Activated naive CD4-positive, alpha-beta T cell treated with Interleukin-2 at 50 U/mL for 16 hours (primary cell): ENCODE measurements at places on chromosomes 2 and 18.

DNA sequence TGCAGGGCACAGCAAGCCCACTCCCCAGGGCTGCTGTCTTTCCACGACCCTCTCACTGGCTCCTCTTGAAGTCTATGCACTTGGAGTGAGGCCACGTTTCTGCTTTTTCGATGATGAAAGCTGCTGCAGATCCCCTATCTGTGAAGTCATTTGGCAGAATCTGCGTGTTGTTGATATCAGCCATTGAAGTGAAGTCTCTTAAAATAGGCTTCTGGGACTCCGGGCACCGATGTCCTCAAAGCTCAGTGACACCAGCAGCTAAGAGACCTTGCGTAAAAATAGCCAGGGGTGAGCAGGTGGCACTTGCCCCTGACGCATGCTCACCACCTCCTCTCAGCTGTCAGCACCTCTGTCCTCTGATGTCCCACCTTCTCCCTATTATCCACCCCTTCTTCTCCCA lies 89.4 kb upstream of the FHL2 start:
- no peak for DNase-seq

GRCh38 chr2:184920451-184920965 lies 322.2 kb downstream of the ZNF804A start:
- no peak for DNase-seq

DNA sequence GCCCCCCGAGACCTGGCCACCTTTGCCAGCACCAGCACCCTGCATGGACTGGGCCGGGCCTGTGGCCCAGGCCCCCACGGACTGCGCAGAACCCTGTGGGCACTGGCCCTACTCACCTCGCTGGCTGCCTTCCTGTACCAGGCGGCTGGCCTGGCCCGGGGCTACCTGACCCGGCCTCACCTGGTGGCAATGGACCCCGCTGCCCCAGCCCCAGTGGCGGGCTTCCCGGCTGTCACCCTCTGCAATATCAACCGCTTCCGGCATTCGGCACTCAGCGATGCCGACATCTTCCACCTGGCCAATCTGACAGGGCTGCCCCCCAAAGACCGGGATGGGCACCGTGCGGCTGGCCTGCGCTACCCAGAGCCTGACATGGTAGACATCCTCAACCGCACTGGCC lies 554 bp downstream of the ASIC4 start:
- DNase-seq, result no peak

GRCh38 chr2:127314193-127314988 lies 20.4 kb upstream of the ERCC3 start:
- DNase-seq, result no peak

DNA sequence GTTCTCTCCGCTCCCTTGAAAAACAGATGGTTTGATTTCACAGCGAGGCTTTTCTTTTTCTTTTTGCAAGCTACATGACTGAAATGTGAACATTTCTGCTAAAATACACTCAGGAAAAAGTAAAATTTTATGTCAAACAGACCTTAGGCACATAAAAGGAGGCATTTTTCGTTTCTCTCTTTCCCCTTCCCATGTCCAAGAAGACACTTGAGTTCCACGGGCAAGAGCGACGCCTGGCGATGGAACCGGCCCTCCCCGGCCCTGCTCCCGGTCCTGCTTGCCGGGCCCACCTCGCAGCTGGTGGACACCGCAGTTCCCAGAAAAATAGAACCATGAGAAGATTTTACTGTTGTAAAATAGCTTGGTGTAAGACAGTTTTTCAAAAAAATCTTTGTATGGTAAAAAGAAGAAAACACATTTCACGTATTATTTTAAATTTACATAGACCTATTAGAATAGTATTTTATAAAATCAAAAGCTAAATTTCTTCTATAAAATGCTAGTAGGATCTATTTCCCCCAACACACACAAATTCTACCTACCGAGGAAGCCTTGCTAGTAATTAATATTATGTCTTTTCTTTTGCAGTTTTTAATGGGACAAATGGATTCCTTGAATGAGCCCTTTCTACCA lies 2.3 kb upstream of the ALKAL2 start:
- peak; percentile 38 for DNase-seq

- no peak for DNase-seq
Measured at GRCh38 chr2:223613017-223613950, 11.1 kb upstream of the SCG2 start.

DNA sequence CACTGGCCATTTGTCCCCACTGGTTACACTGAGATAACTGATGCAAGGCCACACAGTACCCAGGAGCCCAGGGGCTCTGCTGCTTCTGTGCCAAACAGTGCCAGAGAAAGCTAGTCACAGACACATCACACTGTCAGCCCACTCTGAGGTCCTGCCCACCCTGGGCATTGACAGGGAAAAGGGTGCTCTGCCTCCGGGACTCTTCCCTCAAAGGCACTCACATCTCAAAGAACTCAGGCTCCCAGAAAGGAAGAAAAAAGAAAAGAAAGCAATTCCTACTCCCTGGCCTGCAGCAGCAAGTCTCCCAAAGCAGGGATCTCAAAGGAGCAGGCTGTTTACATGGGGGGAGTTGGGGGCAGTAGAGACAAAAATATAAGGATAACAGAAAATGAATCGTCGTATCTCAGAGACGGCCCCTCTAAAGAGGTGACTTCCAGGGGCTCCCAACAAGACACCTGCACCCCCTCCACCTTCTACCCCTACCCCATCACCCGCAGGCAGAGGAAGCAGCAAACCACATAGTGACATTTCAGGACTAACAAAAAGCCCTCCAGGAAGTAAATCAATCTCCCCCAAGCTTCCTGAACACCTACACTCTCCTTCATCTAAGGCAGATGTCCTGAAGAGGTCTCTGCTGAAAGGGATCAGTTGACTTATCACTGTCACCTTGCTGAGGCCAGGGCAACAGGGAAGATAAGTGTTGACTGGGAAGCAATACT lies 247.6 kb downstream of the TNS1 start:
- no peak for DNase-seq

- no peak for DNase-seq
Measured at GRCh38 chr2:66538291-66538690, 103.4 kb downstream of the MEIS1 start.

DNA sequence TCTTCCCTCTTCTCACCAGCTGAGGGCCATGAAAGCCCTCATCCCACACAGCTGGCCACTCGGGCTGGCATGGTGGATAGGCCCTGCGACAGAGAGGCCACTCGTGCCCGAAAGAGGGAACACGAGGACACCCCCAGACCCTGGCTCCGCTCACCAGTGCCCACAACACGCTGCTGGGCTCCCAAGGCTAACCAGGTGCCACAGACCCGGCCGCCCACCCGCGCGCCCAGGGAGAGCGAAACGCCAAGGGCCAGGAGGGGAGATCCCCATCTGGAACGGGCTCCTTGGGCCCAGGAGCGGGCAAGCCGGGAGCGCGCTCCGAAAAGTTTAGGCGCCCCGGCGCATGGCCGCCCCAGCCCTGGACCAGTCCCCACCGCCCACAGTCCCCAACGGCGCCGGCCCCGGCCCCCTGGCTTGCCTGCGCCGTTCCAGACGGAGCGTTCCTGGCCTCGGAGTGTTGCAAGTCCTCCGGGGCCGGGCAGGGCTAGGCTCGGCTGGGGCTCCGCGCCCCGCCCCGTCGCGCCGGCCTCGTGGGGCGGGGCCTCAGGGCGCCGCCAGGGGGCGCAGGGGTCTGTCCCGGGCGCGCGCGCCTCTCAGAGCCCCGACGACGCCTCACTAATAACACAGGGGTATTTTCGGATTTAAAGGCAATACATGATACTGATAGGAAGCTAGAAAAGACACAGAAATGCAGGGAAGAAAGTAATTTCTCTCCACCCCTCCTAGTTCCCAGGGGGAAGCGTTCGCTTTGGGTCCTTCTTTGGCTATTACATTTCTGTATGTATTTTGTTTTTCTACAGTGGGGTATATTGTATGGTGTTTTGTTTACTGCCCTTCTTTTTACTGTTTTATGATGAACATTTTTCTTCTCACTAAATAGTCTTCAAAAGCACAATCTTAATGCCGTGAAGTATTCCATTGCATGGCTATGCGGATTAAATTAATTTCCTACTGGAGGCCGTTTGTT lies at the start of gene TMBIM1:
Gene TMBIM1 (minus strand): TSS at position 456 of the 967 bp plus-strand sequence. CDS start 10,362 bp downstream, outside the sequence.
- peak; percentile 82 for DNase-seq

- DNase-seq, result no peak
Measured at GRCh38 chr2:187447336-187447735, 716 bp downstream of the CALCRL start.

GRCh38 chr2:217103752-217104545 lies 244.1 kb upstream of the TNP1 start:
- DNase-seq, result no peak

GRCh38 chr18:49907346-49907929 lies 94.1 kb upstream of the ACAA2 start:
- no peak for DNase-seq

DNA sequence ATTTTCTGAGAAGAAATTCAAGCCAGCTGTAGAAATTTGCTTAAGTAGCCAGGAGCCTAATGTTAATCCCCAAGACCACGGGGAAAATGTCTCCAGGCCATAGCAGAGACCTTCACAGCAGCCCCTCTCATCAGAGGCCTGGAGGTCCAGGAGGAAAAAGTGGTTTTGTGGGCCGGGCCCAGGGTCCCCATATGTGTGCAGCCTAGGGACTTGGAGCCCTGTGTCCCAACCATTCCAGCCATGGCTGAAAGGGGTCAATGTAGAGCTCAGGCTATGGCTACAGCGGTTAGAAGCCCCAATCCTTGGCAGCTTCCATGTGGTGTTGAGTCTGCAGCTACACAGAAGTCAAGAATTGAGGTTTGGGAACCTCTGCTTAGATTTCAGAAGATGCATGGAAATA lies 14.2 kb upstream of the TTC21B start:
- no peak for DNase-seq

DNA sequence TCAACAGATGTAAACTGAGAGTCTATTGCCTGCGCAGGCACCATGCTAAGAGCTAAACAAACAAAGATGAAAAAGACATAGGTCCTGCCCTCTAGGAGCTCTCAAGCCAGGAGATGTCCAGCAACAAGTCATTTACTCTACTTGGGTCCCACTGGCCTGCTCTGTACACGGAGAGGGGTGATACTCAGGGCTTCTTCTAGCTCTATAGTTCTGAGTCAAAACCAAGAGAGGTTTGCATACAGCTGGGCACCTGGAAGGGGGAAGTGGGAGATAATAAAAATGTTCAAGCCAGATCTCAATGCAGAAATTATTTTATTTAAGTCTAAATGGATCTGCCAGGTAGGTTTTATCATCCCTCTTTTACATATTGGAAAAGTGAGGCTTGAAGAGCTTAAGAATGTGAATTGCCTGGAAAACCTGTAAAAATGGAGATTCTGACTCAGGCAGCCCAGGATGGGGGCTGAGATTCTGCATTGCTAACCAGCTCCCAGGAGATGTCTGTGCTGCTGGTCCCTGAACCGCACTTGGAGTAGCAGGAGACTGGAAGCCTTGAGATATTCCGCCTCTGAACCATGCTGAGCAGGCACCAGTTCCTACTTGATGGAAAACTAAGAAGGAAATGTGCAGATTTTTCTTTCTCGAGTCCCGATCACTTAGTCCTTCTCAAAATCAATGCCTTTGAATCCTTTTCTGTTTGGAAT lies 201.1 kb downstream of the PRKCE start:
- no peak for DNase-seq

- DNase-seq, result no peak
Measured at GRCh38 chr2:181586569-181587081, 70.3 kb downstream of the CERKL start.

- DNase-seq, result no peak
Measured at GRCh38 chr18:27372386-27372785, 187.3 kb upstream of the CHST9 start.

- DNase-seq, result no peak
Measured at GRCh38 chr2:137654046-137654445, 310.2 kb upstream of the HNMT start.

GRCh38 chr2:110877031-110877827 lies 144.9 kb downstream of the ACOXL start:
- DNase-seq, result no peak

GRCh38 chr18:38932752-38933151 lies 1367.2 kb upstream of the CELF4 start:
- DNase-seq, result no peak

DNA sequence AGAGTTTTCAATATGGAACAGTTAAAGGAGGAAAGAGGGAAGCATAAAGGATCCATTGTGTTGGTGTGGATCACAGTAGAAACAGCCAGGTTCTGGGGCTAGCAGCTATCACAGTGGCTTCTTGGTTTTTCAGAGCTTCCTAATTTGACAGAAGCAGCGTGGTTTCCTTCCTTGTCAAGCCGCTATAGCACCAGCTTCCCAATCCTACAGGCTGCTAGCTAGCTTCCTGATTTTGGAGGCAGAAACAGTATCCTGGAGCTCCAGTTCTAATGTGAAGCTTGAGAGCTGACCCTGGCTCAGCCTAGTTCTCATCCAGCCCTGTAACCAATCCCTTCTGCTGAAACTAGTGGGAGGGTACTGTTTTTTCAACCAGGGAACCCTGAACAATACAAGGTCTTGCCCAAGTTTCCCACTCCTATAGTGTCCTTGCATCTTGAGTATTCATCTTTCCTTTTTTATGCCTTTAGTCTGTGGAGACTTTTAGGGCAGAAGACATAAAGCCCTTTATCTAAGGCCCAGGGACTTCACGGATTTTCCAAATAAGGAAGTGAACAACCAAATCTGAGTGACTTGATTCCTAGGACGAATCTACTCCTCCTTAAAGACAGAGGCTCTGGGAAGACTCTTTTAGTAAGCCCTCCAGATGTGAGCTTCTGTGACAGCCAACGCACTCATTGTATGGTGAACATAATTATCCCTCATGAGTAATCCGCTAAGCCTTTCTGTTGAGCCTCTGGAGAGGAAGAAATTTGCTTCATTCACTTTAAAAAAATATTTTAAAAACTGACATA lies 33.8 kb downstream of the CCDC93 start:
- no peak for DNase-seq

DNA sequence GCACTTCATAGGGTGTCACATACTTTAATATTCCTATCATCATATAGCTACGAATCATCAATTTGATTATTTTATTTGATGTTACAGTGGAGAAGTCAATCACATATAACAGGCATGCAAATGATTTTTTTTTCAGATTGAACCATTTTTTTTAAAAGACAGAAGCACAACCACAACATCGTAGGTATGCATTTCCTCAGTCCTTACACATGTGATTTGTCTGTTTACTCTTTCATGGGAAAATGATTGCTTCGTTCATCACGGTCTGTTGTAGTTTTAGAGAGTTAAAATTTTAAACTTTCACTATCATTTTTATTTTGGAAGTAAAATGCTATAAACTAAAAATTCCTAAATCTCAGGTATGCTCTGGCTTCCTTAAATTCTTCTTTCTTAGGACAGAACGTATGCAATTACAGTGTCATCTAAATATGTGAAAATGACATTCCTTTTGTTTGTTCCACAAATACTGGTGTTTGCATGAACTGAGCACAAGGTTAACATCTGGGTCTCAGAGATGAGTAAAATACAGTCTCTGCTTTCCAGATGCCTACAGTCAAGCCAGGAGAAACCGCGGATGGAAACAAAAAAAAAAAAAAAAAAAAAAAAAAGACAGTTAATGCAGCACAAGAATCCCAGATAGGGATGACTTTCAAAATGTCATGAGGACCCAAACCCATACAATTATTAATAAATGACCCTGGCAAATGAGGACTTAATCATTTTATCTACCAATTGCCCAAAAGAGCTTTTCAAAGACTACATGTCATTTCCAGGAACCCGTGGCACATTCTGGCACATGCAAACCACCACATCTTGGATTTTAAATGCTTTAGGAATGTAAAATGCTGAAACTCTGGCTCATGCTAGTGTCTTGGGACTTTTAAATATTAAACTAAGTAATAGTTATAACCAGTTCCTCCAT lies 201.2 kb downstream of the LRP1B start:
- no peak for DNase-seq
